ENCODE measurements at places on chromosomes 2 and 18.

GRCh38 chr2:176483476-176483875 is 214.2 kb downstream of the MTX2 start:
- no peak for DNase-seq

GRCh38 chr18:58557008-58557435 is 71.9 kb downstream of the ALPK2 start:
- no peak for DNase-seq

- DNase-seq = no peak
Observed at GRCh38 chr2:39511605-39512433, 74.7 kb upstream of the MAP4K3 start.

- DNase-seq = no peak
Observed at GRCh38 chr2:64284751-64285150, 140.5 kb upstream of the PELI1 start.

GRCh38 chr2:52964916-52965530 is 802.6 kb upstream of the CHAC2 start:
- DNase-seq = no peak

GRCh38 chr2:172091000-172091641 is 5.8 kb downstream of the DLX1 start:
- DNase-seq = no peak

DNA sequence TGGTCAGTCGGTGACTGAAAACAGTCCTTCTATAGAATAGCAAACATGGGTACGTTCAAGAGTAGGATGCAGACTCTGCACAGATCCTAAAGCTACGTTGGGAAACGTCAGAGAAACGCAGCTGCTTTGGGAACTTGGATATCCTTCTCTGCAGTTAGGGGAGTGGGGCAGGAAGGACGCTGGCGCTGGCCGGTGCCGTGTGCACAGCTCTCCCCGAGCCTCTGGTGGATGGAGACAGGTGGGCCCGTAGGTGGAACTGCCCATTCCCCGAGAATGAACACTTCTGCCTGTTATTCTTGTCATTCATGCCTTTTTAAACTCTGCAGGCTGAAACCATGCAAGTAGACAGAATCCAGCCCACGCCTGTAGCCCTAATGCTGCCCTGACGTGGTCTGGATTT is 91.7 kb upstream of the MBOAT2 start:
- no peak for DNase-seq

DNA sequence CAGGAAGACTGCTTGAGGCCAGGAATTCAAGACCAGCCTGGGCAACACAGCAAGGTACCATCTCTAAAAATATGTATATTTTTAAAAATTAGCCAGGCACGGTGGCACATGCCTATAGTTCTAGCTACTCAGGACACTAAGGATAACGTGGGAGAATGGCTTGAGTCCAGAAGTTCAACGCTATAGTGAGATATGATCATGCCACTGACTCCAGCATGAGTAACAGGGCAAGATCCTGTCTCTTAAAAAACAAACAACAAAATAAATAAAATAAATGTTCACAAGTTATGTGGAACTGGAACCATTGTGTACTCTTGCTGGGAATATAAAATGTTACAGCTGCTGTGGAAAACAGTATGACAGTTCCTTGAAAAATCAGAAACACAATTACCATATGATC is 47.2 kb downstream of the USP34 start:
- no peak for DNase-seq

DNA sequence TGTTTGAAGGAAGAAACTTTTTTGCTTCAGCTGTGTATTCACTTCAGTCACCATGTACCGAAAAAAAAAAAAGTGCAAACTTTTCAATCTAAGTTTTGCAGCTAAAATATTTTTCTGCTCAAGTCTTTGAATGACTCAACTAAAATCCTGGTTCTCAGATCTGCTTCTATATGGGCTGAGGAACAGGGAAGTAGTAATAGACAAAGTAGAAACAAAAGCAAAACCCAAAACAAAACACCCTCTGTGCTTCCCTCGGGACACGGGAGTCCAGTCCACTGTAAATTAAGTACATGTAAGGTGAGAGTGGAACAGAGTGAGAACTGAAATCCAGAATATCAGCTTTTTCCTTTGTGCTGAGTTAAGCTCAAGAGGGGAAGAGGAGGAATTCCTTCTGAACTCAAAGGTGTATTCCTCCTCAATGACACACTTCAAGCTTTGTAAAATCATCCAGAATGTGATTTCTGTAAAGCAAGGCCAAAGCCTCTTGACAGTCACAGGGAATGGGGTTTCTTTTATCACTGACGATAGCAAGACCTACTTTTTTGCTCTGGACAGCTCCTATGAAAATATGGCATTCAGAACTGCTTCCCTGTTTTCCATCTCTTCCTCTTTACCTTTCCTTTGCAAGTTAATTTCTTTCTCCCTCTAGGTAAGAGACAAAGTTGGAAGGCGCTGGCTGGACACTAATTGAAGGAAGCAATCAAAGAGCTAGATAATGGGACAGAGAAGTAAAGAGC is 433.5 kb upstream of the MMADHC start:
- no peak for DNase-seq

DNA sequence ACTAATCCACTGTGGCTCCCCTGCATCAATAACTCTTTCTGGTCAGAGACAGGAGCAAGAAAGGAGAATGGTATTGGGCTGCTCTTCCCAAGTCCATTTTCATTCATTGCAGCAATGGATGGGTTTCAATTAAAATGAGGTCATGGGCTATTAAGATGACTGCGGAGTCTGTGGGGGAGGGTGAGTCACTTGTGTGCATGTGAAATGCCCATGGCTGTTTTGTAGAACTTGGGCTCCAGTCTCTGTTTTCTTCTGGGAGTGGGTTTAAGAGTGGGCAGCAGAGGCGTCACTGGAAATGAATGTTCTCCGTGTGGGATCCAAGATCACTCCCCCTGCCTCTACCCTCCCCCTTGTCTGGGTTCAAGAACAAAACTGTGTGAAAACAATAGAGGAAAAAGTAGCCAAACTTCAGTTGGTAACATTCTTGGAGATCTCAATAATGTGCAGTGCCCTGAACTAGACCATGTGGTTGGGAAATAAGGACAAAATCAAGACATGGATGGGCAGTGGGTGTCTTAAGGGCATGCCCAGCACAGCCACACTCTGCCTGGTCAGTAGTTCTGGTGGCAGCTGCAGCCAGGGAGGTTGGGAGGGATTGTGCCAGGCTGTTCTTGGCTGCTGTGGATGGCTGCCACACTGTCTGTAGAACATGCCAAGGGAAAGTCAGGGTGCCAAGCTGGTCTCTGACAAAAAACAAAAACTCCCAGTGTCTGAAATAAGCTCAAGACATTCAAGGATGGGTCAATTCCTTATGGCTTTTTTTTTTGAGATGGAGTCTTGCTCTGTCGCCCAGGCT is 68.2 kb upstream of the CXCR4 start:
- DNase-seq = no peak

DNA sequence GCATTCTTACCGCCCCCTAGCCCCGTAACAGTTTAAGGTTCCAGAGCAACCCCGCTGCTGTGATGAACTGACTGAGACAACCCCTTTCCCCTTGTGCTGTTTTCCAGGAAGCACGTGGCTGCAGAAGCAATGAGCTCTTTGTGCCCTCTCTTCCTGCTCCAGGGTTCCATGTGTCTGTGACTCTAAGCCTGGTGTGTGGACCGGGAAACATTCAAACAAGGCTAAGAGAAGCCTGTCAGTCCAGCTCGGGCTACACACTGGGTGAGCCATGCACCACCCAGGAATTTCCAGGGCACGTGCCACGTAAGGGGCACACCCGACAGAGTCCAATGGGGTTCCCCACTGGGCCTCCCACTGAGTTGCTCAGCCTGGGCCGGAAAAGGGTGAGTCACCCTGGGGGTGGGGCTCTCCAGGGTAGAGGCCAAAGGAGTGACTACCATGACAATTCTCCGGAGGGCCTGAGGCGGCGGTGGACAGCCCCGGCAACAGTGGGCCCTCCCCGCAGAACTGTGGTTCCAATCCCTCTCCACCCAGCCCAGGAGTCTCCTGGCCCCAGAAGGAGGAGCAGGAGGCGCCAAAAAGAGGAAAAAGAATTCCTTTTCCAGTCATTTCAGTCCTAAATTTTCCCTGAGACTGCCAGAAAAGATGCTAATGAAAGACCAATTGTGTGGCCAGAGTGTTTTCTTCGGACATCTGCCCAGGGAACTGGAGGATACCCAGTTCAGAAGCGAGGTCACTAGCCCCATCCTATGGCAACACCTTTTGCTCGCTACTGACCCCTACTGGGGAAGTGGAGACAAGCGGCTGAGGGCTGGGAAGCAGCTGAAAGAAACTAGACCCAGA is 157.8 kb upstream of the SLC1A4 start:
- DNase-seq = peak; percentile 87

DNA sequence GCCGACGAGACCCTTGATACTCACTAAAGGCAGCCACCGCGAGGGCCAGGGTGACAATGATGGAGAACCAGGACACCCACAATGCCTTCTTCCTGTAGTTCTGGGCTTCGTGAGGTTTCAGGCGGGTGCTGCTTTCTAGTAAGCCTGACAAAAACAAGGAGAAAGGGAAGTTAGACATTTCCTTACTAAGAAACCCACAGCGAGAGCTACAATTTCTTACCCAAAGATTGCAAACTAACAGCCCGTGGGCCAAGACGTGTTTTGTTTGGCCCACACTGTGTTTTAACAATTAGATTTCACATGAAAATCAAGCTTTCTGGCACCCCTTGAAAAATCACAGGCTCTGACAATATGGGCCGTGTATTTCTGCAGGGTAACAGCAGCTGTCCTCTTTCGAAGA is 5.6 kb downstream of the TMEM163 start:
- DNase-seq = no peak

DNA sequence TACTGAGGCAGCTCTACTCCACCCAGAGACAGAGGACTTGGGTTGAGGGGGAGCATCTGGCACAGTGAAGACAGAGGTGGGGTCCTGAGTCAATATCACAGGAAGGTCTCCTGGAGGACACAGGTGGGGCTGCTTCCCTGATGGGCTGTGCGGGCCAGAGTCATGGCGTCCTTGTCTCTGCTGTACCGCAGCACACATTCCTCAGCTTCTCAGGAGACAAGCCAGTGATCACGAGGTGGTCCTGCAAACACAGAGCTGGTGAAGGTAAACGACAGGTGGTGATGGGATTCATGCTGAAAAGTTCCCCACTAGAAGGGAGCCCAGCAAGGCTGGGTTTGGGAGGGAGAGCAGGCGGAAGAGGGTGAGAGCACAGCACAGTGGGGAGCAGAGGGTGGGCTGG is 9.7 kb downstream of the TCF23 start:
- DNase-seq = no peak

DNA sequence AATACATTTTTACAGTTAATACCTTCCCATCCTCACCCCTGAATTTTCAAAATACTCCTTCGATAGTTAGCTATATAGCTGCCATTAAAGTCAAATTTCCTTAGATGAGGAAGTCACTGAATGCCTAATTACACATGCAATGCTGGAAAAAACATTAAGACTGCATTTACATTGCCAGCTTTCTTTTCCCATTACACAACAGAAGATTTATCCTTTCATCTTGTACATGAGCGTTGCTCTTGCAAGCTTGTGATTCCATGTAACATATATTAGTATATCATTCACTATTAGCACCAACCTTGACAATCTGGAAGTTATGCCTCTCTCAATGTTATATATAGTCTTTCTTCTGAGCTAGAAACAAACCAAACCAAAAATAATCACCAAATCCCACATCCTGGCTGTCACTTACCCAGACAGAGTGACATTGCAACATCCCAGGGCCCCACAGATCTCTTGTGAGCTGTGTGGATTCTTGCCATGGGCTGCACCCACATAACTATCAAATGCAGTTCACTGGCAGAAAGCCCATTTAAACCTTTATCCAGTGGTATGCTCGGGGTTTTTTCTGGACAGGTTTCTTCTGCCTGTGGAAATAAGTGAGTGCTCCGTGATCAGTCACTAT is 79.2 kb upstream of the PAPOLG start:
- DNase-seq = no peak

GRCh38 chr18:23822590-23823385 is 133.5 kb downstream of the LAMA3 start:
- DNase-seq = no peak

- DNase-seq = no peak
Observed at GRCh38 chr2:11498543-11499034, 32.6 kb upstream of the E2F6 start.

DNA sequence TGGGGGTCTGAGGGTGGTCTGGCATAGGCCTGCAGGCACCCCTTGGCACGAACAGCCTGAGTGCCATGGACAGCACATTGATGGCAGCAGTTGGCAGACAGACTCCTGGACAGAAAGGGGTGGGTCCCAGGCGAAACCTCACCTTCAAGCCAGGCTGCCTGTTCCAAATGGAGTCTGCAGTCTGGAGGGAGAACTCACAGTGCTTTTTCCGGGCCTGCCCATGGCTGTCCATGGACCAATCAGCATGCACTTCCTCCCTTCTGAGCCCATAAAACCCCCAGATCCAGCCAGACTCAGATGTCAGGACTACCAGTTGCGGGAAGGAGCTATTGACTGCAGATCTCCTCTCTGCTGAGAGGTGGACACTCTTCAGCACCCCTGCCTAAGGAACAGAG is 694.6 kb upstream of the ACVR2A start:
- no peak for DNase-seq

DNA sequence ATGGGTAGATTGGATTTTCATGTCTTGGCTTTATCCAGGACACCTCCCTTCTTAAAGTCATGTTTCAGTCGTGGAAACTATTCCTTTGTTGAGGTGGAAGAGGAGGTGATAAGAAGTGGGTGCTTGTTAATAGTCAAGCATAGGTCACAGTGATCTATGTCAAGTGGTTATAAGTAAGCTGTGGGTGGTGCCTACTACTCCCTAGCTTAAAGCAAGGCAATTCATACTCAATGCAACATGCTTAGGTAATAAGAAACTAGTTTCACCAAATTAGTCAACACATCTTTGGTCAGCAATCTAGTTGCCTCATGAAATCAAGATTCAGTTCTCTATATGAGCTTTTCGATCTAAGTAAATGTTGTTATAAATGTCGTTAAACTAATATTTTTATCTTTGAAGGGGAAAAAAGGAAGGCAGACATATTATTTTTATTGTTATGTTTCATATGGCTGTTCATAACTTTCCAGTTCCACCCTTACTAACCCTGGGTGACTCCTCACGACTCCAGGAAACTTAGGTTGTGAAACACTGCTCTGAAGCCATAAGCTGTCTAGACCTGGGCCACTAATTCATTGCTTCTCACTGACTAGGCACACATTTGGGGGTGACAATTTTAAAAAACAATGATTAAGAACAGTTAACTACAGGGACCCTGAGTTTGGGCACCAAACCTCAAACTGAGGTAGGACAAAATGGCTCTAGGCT is 5.8 kb upstream of the ABCB11 start:
- DNase-seq = no peak

DNA sequence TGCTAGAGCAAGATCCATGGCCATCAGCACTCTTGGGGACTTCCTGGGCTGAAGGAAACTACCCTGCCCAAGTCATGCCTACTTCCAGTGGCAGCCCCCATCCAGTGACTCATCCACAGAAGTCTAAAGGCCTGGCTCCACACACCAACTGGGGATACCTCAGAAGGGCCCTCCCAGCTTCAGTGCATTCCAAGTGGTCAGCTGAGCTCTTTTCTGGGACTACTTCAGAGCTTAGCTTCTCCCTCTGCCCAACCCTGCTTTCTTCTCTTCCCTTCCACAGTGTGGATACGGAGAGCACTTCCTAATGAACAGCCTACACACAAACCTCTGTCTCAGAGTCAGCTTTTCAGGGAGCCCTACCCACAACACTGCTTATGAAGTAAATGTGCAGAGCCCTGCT is 66.5 kb downstream of the CLHC1 start:
- no peak for DNase-seq

GRCh38 chr2:236942554-236942953 is 143.1 kb upstream of the COPS8 start:
- DNase-seq = no peak

GRCh38 chr18:37864122-37864521 is 298.5 kb upstream of the CELF4 start:
- no peak for DNase-seq

- no peak for DNase-seq
Observed at GRCh38 chr2:209121691-209122090, 302.2 kb upstream of the MAP2 start.

Data from omental fat pad (tissue), 4 donors.